ENCODE measurements at places on chromosomes 2 and 18.

GRCh38 chr18:47632970-47633635 lies 297.4 kb downstream of the SMAD2 start:
- no peak for DNase-seq

DNA sequence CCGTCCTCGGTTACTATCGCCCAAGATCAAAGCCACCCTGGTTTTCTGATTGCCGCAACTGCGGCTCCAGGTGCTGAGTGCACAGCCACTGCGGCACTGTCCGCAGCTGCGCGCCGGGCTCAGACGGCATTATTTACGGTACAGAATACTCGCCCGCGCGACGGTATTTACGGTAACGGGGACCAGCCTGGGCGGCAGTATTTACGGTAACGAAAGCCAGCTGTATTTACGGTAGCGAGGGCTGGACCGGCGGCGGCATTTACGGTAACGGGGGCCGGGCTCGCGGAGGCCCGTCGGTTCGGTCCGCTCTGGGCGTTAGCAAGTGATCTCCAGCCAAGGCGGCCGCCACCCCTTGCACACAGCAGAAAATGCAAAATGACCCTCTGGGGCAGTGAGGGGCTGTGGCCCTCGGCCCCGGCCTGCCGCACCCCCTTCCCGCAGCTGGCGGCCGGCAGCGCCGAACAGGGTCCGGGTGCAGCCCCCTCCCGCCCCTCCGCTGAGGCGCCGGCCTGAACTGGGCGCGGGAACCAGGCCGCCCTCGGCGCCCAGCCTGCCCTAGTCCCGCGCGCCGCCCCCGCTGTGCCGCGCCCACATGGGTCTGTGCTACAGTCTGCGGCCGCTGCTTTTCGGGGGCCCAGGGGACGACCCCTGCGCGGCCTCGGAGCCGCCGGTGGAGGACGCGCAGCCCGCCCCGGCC lies at the start of gene GNAL:
TSS of gene GNAL (plus strand) at position 293 of the 697 bp plus-strand sequence. CDS start at position 593, 300 bp downstream.
- peak; percentile 10 for DNase-seq

GRCh38 chr2:199718074-199718473 lies 132.9 kb downstream of the FTCDNL1 start:
- DNase-seq, result no peak

- no peak for DNase-seq
These were observed 64.1 kb upstream of the ACVR1C start for GRCh38 chr2:157692768-157693167.

- no peak for DNase-seq
These were observed 42.5 kb downstream of the CXCR4 start for GRCh38 chr2:136075476-136075875.

- DNase-seq, result no peak
These were observed 529.1 kb upstream of the HNMT start for GRCh38 chr2:137435162-137435561.

GRCh38 chr18:27378431-27379095 lies 193.5 kb upstream of the CHST9 start:
- DNase-seq, result no peak

DNA sequence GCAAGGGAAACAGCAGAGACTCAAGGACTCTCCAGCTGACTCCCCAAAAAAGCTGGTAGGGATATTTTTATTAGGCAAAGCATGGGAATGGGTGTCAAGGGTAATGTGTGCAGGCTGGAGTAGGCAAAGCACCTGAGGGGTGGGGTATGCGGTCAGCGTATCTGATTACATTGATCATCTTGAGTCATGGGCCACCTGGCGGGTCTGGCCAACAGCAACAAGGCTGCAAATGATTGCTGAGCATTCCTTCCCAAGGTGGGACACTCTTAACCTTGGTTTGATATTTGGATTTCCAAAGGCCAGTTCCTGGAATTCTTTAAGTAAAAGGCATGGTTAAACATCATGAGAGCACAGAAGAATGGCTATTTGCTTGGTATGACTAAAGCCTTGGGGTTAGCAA lies 32.6 kb upstream of the CCBE1 start:
- DNase-seq, result no peak

DNA sequence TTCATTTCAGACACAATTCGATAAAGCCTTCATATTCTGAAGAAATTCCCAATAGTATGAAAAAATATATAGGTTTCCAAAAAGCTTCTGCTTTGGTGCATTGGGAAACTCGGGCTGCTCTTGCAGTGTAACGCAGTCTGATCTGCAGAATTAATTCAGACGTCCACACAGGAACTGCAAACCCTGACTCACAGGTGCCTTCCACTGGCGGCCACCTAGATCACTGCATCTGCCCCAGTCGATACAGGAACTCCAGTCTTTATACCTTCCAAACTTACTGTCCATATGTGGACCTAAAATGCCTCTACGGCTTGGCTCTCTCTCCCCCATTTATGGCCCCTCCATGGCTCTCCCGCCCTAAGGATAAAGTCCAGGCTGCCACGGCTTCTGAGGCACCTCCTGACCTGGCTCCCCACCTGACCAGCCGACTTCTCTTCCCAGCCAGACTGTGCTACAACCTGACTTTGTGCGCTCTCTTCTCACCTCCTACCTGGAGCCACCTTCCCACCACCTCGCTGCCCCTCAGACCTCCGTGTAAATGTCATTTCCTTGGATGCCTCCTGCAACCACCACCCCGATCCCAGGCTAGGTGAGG lies 39.7 kb downstream of the L3MBTL4 start:
- DNase-seq, result no peak

- DNase-seq, result no peak
These were observed 73.3 kb downstream of the TMEM18 start for GRCh38 chr2:603869-604268.

- DNase-seq, result no peak
These were observed 31.9 kb downstream of the PSTPIP2 start for GRCh38 chr18:46040033-46040746.

- no peak for DNase-seq
These were observed 741.0 kb downstream of the PLCL1 start for GRCh38 chr2:198545411-198545810.

DNA sequence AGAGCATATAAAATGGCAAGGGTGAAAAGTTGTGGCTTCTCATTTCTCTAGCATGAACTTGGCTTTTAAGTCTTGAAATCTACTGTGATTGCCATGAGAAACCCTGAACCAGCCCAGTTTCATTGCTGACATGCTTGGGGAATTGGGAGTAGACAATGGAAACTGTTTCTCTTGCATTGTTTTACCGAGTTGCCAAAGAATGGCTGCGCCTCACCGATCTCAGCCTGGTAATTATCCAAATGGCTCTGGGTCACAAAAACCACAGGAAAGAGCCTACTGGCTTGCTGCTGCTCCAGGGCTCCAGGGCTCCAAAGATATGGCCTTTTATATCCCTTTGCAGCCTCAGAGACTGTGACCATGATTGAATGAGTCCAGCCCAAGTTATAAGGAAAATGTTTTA lies 310.4 kb upstream of the NT5C1B start:
- no peak for DNase-seq

DNA sequence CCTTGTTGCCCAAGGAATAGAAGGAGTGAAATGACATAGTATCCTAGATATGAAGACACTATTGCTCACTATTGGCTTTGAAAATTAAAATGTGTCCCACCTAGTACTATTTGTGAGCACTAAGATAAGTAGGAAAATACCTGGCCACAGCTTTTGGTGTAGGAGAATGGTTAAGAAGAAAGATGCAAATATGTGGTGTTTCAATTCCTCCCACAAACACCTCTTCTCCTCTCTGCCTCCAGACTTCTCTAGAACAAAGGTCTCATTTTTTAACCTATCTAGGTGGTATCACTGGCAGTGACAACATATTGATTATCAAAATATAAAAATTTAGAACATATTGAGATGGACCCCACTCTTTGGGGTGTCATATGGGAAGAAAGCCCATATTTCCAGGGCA lies 929.9 kb upstream of the FANCL start:
- no peak for DNase-seq

DNA sequence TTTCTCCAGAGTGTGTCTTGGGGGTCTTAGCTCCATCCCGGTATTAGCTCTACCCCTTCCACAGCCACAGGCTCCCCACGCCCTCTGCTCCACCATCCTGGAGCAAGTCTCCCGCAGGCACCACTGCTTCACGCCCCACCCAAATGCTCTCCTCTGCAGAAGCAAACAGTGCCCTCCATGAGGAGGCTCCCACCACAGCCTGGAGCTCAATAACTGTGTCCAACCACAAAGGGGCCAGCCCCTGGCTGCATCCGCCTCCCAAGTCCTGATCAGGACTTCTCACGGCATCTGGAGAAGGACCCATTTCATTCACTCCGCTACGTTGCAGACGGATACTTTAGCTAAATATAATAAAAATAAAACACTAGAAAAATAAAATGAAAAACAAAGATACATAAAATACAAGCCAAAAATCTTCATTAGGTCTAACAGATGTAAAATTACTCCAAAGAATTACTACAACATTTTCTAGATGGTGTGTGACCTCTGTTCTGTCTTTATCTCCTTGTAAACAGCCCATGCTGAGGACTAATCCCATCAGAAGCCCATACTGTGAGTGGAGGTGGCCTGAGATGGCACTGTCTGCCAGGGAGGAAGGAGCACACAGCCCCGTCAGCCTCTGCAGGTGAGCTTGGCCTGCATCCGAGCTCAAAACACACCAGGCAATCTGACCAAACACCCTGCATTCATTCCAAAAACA lies 210.8 kb upstream of the RAB6C start:
- DNase-seq, result no peak

DNA sequence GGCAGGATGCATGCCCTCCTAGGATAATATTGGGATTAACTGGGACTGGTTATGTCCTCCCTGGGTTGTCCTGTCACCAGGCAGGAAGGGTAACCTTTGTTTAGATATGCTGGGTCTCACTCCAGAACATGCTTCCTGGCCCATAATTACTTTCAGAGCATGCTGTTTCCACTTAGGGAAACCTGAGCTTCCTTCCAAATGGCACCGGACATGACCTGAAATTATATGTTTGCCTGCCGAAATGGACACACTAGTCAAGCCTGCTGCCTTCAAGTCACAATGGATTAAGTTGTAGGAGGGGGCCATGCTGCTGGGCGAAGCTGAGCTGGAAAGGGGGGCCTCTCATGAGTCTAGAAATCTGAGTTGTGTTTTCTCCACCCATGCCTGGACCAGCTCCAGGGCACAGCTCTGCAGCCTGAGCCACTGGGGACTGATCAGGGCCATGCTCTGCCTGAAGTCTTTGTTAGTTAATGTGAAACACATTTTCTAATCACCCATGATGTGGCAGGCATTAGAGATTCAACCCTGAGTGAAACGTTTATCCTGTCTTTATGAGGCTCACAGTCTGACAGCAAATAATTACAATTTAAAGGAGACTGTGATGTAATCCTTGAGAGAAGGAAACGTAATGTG lies 273.3 kb downstream of the TNS1 start:
- DNase-seq, result no peak

DNA sequence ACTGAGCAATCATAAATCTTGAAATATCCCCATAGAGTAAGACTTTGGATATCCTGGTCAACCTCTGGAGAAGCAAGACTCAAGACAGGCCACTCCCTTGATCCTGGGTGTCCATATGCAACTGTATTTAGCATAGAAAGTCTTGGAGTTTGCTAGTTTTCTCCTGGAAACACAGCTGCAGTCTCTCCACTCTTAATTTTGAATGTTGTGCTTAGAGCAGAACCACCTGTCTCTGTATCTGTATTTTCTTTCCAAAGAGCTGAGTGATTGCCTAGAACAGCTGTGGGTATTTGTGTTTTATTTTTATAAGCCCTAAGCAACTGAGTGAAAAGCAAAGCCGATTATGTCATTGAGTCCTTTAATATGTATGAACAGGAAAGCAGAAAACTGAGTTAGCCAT lies 64.1 kb upstream of the ADAM23 start:
- DNase-seq, result no peak

DNA sequence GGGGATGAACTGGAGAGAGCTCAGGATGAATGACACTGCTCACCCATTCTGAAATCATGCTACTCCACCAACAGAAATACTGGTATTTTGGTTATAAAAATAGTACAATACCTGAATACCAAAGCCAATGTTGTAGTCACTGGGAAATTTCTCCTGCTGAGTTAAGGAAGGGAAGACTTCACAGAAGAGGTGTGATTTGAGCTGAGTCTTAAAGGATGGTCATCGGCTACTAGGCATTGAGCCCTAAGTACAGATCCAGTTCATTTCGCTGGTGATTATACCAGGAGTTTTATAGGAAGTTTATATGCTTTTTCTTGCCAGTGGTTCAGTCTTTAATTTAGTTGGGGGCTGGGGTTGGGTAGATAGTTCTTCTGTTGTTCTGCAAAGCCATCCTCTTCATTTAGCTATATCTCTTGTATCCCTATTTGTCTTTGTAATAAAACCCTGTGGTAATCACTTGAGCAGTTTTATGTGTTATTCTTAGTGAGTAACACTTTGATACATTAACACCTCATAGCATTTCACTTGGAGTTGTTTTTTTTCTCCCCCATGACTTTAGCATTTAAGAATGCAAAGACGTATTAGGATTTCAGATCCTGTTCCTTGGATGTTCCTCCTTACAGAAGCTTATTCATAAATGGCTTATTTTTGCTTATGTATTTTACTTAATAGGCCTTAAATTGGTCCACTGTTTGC lies 239.9 kb upstream of the FOSL2 start:
- DNase-seq, result no peak

DNA sequence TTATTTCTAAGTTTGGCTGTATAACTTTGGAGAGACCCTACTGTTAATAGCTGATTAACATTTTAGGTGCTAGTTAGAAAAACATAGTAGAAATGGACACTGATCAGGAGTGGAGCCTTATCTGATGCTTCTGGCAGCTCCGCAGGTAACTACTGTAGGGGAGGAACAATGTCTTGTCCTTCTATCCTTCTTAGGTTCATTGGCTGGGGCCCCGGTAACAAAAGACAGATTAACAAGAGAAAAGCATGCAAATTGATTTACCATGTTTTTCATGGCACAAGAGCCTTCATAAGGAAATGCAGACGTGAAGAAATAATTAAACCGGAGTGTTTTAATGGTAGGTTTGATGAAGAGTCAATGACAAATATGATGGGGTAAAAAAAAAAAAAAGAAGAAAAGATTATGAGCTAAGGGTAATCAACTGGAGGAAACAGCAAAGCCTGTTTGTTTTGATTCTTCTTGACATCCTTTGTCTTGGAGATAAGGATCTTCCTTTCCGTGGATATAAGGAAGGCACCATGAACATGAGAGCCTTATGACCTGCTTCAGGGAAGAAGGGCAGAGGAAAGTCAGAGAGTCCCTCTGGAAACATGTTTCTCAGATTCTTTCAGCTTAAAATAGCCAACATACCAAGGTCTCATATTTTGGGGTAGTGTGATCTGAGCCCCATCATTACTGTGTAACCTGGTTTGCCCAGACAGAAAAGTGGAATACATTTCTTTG lies 62.4 kb upstream of the GCFC2 start:
- DNase-seq, result no peak

GRCh38 chr18:21254576-21254975 lies 12.5 kb downstream of the GREB1L start:
- DNase-seq, result no peak

GRCh38 chr2:130754811-130755210 lies 529 bp upstream of the AMER3 start:
- no peak for DNase-seq

GRCh38 chr18:24014986-24015638 lies 558 bp downstream of the TTC39C start:
- peak; percentile 45 for DNase-seq

- no peak for DNase-seq
These were observed 17.6 kb downstream of the NEB start for GRCh38 chr2:151716721-151717120.

- no peak for DNase-seq
These were observed 10.7 kb downstream of the SATB2 start for GRCh38 chr2:199446996-199447576.

GRCh38 chr18:37440206-37440605 lies 125.4 kb downstream of the CELF4 start:
- no peak for DNase-seq

- DNase-seq, result no peak
These were observed 17.3 kb downstream of the PIK3C3 start for GRCh38 chr18:41972067-41972925.

GRCh38 chr2:26001743-26002351 lies 19.6 kb upstream of the KIF3C start:
- no peak for DNase-seq
